ENCODE measurements at places on chromosomes 6 and 20.
A peak's percentile ranks its signal among the peaks of the same experiment; 100 is the strongest.

- DNase-seq: no peak
Measured at GRCh38 chr6:617456-618100, 39.3 kb downstream of the HUS1B start.

DNA sequence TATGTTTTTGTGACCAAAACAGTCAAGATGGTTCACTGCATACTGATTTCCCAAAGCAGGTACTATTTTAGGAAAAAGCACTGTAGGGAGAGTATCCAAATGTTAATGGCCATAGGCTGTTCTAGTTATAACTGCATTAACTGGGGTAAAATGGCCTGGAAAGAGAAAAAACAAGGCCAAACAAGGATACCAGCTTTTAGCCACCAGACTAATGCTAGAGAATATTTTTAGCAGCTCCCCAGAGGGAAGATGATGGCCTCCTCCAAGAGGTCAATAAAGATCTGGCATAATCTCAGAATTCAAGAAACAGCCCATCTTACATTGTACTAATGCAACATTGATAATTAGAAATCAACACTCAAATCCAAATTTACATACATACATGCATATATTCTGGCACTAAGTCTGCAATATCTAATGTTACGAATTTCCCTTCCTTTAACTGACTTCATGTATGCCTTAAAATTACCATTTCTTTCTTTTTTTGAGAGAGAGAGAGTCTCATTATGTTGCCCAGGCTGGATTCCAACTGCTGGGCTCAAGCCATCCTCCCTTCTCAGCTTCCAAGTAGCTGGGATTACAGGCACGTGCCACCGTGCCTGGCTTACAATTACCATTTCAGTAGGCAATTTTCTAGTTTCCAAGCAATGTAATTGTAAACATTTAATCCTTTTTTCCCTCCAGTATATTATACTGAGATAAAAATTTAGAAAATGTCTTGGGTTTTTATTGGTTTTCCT, 9.3 kb downstream of the COX7A2 start:
- DNase-seq: no peak

- no peak for DNase-seq
Measured at GRCh38 chr20:33009214-33010132, 2.0 kb downstream of the BPIFB2 start.

DNA sequence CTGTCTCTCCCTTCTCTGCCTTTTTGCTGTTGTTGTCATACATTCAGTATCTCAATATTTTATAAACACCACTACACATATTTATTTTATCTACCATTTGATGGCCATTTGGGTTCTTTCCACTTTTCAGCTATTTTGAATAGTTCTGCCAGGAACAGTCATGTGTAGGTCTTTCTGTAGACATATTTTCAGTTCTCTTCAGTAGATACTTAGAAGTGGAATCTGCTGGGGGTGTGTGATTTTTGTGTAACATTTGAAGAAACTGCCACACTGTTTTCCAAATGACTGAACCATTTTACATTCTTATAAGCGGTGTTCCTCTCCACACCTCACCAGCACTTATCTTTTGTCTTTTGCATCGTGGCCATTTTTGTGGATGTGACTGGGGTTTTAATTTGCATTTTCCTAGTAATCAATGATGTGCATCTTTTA, 197.7 kb downstream of the ARID1B start:
- no peak for DNase-seq

DNA sequence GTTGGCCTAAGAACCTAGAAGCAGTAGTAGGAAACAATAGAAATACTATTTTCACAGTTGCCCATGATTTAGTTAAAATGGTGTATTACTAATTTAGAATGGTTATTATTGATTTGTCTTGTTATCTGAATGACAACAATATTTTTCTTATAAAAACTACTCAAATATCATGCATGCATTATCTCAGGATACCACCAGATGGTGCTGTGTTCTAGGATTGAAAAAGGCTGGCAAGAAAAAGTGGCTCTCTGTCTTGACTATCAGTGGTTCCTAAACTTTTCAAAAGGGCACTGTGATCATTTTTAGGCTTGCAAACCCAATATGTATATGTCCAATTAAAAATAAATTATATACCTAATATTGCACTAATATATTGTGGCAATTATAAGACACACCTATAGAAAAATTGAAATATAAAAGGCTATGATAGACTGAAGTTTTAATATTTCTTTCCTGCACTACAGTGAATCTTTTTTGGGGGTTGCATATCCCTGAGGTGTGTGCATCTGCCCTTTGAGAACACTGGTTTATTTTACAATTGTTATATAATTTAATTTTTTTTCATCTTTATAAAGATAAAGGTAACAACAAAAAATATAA, 131.7 kb upstream of the MLIP start:
- peak; percentile 41 for DNase-seq

GRCh38 chr6:52529311-52529710, 47.5 kb downstream of the TRAM2 start:
- no peak for DNase-seq

DNA sequence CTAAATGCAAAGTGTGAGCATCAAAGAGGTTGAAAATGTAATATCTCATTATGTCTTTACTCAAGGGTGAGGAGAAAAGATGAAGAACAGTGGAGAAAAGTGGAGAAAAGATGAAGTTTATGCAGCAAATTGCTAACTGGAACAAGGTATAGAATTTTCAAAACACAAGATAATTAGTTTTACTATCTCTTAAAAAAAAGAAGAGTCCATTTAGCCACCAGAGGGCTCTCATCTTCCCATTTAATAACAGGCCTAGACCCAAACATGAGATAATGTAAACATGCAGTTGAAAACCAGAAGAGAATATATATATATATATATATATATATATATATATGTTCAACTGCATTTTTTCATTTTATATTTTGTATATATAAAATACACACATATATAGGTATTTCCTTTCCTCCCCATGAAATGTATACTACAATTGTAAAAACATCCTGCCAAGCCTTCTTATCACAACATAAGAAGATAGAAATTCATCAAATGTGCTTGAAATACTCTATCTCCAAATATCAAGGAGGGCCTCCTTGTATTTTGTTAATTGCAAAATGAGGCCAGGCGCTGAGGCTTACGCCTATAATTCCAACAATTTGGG, 78.4 kb downstream of the ADTRP start:
- DNase-seq: peak; percentile 68

DNA sequence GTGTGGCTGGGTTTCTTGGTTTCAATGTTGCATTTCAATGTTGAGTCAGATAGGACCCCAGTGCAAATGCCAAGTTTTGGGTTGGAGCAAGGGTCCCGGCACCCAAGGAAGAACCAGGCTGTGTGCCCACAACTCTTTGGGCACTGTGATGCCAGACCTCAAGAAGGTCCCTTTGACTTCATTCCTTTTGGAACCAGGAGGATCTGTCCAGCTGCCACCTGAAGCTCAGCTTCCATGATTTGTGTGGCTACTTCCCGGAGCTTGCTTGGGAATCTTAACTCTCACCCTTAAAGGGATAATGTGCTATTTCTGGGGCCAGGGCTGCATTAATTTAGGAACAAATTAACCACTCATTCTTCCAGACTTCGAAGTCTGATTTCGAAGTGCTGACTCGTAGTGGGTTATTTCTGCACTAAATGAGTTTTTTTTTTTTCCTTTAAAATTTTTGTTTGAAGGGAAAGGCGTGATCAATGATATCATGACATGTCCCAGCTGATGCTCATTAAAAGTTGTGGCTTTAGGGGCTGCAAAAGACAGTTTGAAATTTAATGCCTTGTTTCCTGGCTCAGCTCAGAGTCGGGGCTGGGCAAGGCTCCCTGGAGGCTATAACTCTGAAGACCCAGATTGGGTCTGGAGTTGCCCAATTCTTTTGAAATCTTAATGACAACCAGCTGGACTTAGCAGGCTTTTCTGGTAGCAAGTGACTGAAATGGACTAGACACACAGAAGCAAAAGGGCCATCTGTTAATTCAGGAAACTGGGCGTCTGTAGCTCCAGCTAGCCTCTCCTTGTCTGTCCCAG, 24.0 kb upstream of the PHACTR3 start:
- no peak for DNase-seq

GRCh38 chr6:582370-582769, 74.5 kb downstream of the HUS1B start:
- DNase-seq: peak; percentile 48

DNA sequence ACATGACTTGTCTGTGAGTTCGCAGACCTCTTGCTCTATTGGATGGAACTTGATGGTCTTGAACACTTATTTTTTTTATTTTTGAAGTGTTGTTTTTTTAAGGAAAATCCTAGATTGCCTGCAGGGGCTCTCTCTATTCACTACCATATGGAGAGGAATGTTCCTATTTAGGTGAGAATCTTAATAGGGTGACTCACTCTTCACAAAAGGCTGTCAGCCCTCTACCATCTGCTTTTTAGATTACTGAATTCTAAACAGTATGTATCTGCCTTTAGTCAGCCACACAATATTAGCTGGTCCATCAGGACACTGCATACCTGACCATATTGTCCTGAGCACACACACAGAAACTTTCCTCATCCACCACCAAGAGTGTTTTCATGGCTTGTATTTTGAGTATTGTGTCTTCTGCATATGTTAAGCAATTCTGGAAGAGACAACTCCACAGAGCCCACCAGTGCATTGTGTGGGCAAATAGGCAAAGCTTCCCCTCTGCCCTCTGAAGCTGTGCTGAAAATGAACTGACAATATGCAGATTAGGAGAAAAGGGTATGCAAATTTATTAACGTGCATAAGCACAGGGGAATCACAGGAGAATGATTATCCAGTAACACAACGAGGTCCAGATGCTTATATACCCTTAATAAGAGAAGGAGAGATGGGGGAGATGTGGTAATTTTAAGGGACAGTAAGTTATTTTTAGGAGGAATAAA, 6.6 kb upstream of the BTBD9 start:
- no peak for DNase-seq

GRCh38 chr6:139416146-139416545, 41.7 kb upstream of the CITED2 start:
- DNase-seq: no peak

DNA sequence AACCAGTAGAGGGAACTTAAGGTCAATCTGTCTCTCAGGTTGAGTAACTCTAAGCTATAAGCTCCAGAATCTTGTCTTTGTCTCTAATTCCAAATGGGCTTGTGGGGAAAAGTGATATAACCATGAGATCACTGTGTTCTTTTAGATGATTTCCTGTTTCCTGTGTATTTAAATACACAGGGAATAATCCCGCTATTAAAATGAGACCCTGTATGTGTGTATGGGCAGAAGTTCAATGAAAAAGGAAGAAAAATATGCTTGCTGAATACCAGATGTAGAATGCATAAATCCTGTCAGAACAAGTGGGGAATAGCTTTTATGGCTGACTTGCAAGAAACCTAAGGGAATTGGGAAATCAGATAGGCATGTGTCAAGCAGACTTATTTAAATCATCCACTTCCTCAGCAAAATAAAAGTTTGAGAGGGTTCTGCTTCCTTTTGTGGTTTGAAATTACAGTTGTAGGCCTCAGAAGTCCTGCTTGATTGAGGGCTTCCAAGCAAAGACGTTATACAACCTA, 164.7 kb upstream of the PDE7B start:
- DNase-seq: peak; percentile 77

DNA sequence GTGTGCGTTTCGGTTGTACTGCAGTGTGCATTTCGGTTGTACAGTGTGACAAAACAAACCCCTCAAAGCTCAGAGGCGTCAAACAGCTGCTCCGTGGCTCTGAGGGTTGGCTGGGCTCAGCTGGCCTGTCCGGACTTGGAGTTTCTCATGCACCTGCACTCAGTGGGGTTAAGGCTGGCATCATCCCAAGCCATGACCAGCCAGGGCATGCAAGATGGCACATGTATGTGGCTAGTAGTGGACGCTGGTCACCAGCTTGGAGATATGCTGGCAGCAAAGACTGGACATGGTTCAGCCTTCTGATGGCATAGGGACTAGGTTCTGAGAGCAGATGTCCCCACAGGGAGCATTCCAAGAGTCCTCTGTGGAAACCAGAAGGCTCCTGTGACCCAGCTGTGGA, 187.2 kb downstream of the CDH4 start:
- no peak for DNase-seq

GRCh38 chr6:15176816-15177370, 69.0 kb upstream of the JARID2 start:
- DNase-seq: no peak

- no peak for DNase-seq
Measured at GRCh38 chr6:33143113-33143770, 49.0 kb downstream of the COL11A2 start.

GRCh38 chr20:30168025-30168799, 1089.3 kb upstream of the DEFB115 start:
- no peak for DNase-seq

DNA sequence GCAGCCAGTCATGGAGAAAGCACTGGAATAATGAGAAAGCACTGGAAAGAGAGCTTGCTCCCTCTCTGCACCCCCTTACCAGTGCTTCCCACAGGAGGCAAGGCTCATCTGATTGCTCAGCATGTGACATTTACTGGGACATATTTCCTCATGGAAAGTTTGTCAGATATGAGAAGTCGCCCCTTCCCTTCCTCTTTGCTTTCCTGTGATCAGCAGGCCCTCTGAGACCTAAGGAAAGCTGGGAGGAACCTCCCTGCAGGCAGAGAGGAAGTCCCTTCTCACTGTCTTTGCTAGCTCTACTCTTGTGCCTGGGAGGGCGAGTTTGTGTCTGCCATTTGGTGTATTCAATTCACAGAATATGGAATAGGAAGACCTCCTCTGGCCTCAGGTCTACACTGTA, 283.8 kb downstream of the ALDH8A1 start:
- DNase-seq: no peak

DNA sequence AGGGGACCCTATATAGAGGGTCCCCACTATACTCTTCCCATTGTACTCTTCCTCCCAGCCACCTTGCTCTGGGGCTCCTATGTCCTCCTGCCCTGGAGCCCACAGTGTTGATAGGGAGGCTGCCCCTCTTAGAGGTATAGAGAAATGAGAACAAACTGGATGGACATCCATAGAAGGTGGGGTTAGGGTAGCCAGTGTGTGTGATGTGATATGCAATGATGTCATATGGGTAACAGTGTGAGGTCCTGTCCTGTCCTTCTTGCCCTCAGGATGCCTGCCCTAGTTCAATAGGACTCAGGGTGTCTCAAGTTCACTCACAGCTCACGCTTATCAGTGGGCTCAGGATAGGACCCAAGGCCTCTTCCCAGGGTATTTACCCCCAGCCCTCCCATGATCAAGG, 435 bp downstream of the PTCRA start:
- no peak for DNase-seq

GRCh38 chr6:2008383-2008976, 236.9 kb downstream of the GMDS start:
- no peak for DNase-seq

DNA sequence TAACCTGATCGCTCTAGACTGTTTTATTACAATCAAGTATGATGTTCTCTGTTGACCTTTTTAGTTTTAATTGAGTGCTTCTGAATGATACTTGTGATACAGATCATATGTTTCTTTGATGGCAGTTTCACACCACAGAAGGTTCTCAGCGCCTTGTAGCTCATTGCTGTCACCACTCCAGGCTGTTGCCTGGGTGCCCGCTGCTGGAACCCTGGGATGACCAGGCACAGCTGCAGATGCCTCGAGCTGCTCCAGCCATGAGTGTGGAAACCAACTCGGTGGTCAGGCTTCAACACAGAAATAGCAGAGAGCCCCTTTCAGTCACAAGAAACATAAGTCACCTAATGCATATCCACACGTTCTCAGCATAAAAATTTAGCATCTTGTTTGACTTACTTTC, 112.7 kb downstream of the RPP40 start:
- no peak for DNase-seq

GRCh38 chr6:161658211-161658610, 384.4 kb upstream of the AGPAT4 start:
- DNase-seq: no peak
